ENCODE measurements at places on chromosomes 2 and 18.

DNA sequence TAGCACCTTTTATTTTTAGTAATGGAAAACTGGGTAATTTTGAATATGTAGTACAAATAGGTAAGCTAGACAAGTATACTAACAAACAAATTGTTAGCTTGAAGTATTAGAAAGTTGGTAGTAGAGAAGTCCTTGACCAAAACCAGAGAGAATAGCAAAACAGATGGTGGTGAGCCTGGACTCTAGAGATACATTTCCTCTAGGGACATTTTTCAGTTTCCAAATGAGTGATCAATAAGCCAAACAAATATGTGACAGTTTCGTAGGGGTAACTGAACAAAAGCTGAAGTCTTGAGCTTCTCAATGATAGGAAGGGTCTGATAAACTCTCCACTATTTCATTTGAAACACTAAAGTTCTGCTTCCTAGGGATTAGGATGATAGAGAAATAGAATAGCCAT, 692.0 kb upstream of the FAM98A start:
- no peak overlapping the region for H3K4me3 ChIP-seq
- no peaks in the 10 kb centered on the region for H3K27me3 ChIP-seq
- no peak overlapping the region for H3K27ac ChIP-seq
- no peaks in the 10 kb centered on the region for H3K36me3 ChIP-seq
- no peak for DNase-seq

- no peak overlapping the region for H3K4me3 ChIP-seq
- H3K27ac ChIP-seq, result no peak overlapping the region
Observed at GRCh38 chr2:14623237-14623636, 9.3 kb upstream of the LRATD1 start.

DNA sequence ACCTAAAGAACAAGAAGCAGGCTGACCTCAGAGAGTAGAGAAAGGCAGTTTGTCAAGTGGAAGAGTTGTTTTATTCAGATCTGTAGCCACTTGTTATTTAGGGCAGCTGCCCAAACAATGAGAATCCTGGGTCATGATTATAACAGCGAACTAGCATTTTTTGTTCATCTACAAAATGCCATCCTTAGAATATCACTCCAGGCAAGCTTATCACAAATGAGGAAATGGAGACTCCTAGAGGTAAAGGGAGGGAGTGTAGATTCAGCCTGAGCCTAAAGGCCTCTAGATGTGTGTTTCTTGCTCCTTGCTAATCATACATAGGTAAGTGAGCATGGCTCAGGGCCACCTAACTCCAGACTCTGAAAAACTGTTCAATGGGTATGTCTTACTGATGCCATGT, 126.1 kb downstream of the HNMT start:
- no peaks in the 10 kb centered on the region for H3K27me3 ChIP-seq
- H3K27ac ChIP-seq, result no peak overlapping the region
- DNase-seq, result no peak

GRCh38 chr2:129777762-129778583, 201.5 kb upstream of the RAB6C start:
- H3K4me3 ChIP-seq, result no peak overlapping the region
- H3K36me3 ChIP-seq, result no peaks in the 10 kb centered on the region
- H3K4me1 ChIP-seq, result no peaks in the 10 kb centered on the region

GRCh38 chr2:72136933-72137497, 10.6 kb downstream of the CYP26B1 start:
- no peak for DNase-seq
- H3K36me3 ChIP-seq, result peaks cover 3% of the 10 kb centered on the region
- peaks cover 6% of the 10 kb centered on the region for H3K4me1 ChIP-seq
- H3K27ac ChIP-seq, result no peak overlapping the region
- no peak overlapping the region for H3K4me3 ChIP-seq

- H3K27ac ChIP-seq, result no peak overlapping the region
- no peaks in the 10 kb centered on the region for H3K27me3 ChIP-seq
- no peaks in the 10 kb centered on the region for H3K36me3 ChIP-seq
- no peak overlapping the region for H3K4me3 ChIP-seq
- no peak for DNase-seq
Observed at GRCh38 chr18:6052449-6052913, 157.2 kb upstream of the TMEM200C start.

- H3K4me1 ChIP-seq, result no peaks in the 10 kb centered on the region
- no peak overlapping the region for H3K27ac ChIP-seq
- no peak for DNase-seq
- H3K36me3 ChIP-seq, result no peaks in the 10 kb centered on the region
- H3K4me3 ChIP-seq, result no peak overlapping the region
Observed at GRCh38 chr2:102056079-102056581, 64.4 kb downstream of the IL1R2 start.

DNA sequence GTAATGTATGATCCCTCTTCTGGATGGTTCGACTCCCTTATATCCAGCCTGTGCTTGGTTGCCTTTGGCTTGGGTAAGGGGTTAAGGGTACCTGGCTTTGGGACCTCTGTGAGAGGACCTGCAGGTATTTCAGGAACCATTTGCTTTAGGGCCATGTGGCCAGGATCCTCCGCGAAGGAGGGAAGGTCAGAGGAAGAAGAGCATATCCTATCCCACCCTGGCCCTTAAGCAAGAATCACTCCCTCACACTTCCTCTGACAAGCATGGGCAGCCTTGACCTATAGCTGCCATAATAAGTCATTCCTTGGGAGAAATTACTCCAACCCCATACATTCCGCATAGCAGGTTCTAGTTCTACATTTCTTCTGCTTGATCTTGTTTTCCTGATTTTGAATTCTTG, 59.1 kb upstream of the TXNDC2 start:
- H3K27me3 ChIP-seq, result peaks cover 5% of the 10 kb centered on the region
- H3K4me1 ChIP-seq, result no peaks in the 10 kb centered on the region
- DNase-seq, result no peak
- H3K27ac ChIP-seq, result no peak overlapping the region
- H3K4me3 ChIP-seq, result no peak overlapping the region
- no peaks in the 10 kb centered on the region for H3K36me3 ChIP-seq

DNA sequence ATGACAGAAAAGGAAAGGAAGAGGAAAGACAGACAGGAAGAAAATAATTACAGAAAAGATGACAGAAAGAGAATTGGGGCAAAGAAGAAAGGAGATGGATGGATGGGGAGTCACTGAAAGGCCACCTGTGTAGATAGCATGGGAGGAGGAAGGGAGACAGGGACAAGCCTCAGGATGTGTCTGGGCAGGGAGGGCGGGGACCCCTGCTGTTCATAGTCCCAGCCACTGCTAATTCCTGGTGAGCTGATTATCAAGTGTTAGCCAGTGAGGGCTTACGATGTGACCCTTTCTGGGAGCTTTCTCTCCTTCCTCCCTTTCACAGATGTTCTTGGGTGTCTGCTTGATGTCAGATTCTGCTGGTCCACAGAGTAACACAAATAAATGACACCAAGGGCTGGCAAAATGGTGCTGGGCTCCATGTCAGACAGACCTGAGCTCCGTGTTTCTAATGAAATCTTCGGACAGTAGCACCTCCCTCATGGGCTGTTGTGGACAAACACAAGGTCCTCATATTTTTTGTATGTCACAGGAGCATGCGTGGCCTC, 13.6 kb downstream of the FHOD3 start:
- no peak overlapping the region for H3K4me3 ChIP-seq
- H3K27me3 ChIP-seq, result peaks cover 74% of the 10 kb centered on the region
- H3K4me1 ChIP-seq, result no peaks in the 10 kb centered on the region

GRCh38 chr2:85071096-85071495, 62.1 kb upstream of the TCF7L1 start:
- H3K4me1 ChIP-seq, result no peaks in the 10 kb centered on the region
- H3K36me3 ChIP-seq, result no peaks in the 10 kb centered on the region

DNA sequence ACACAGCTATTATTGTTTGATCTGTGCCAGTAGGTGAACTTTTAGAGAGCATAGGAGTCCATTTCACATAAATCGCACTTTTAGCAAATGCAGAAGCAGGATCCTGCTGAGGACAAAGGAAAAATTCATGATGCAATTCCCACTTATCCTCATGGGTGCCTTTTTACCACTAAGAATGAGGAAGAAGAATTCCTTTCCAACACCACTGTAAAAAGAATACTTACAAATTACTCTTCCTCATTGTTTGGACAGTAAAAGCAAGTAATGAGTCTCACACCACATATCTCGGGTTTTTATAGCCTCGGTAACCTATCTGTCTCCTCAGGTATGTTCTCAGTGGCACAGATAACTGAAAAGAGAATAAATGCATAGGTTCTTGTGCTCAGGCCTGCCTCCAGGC, 238.5 kb downstream of the MTX2 start:
- H3K27ac ChIP-seq, result no peak overlapping the region
- no peak for DNase-seq
- H3K36me3 ChIP-seq, result no peaks in the 10 kb centered on the region
- H3K4me3 ChIP-seq, result no peak overlapping the region
- no peaks in the 10 kb centered on the region for H3K4me1 ChIP-seq

GRCh38 chr2:39593439-39594393, 72.0 kb upstream of the TMEM178A start:
- H3K4me1 ChIP-seq, result no peaks in the 10 kb centered on the region
- no peak overlapping the region for H3K4me3 ChIP-seq
- H3K27ac ChIP-seq, result no peak overlapping the region
- no peaks in the 10 kb centered on the region for H3K27me3 ChIP-seq

Data from effector memory CD8-positive, alpha-beta T cell (primary cell).